ENCODE measurements at places on chromosomes 11 and 22.

DNA sequence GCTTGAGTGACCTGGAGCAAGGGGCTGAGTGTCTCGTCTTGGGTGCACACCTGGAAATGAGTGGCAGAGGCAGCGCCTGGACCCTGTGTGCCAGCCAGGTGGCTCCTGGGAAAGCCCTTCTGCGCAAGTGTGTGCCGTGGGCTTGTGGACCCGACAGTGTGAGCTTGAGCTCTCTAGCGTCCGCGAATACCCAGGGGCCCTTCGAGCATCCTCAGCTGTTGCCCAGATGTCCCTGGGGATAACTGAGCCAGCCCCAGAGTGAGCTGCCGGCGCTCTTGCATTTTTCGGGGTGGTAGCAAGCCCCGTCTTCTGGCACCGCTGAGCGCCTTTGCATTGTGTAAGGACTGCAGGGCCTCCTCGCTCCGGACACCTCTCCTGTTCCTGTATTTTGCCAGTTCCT lies 399.2 kb downstream of the TBC1D22A start:
- no peak for DNase-seq

DNA sequence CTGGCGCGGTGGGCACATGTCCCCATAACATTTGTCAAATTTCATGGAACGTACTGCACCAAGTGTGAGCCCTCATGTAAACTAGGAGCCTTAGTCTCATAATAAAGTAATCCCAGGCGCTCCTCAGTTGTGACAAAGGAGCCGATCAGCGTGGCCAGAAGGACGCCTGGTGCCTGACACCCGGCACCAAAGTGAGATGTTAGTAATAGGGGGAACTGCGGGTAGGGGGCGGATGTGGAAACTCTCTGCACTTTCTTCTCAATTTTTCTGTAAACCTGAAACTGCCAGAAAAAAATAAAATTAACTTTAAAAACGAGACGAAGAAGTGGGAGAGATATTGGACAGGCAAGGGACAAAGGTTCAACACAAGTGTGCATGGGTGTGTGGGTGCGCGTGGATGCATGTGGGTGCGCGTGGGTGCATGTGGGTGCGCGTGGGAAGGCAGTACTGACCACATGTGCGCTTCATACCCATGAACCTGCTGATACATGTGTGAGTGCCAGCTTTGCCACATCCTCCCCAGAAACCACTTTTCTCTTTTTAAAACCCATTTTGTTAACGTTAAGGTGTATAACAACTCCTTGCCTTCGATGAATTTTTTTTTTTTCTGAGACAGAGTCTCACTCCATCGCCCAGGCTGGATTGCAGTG lies 55.4 kb upstream of the LINC01488 start:
- no peak for DNase-seq

DNA sequence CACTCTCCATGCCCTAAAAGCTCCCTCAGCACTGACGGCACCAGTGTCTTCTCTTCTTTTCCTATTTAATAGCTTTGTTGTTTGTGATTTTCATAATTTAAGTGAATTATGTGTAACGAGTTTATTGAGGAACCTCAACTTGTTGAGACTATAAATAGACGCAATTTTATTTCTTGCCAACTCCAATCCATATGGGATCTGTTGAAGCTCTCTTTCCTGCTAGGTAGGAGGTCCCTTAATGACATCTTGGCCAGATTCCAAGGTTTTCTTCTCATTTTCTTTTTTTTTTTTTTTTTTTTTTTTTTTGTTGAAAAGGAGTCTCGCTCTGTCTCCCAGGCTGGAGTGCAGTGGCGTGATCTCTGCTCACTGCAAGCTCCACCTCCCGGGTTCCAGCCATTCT lies 14.2 kb downstream of the RTL6 start:
- DNase-seq, result no peak

DNA sequence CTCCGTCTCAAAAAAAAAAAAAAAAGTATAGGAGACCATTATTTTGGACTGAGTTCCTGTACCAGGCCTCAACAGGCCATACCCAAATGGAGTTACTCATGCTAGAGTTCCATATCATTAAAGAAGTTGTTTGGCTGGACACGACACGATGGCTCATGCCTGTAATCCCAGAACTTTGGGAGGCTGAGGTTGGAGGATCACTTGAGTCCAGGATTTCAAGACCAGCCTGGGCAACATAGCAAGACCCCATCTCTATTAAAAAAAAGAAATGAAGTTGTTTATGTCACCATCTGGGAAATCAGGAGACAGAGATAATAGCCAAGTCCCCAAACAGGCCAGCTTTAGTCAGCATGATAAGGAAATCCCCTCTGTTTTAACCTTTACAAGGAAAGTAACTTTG lies 6.7 kb upstream of the FNBP4 start:
- no peak for DNase-seq

DNA sequence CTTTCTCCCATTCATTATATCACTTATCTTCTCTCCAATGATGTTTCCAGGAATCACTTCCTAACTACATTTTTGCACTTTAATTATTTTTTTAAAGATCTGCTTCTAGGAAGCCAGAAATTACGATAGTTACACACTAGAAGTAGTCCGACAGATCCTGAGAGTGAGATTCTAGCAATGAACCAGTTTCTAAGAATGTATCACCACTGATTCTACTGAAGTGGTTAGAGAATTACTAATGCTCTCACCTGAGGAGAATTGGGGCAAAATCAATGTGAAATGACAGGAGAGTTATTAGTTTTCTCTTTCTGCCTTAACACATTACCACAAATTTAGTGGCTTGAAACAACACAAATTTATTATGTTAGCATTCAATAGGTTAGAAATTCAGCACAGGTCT lies 241.2 kb downstream of the CASP12 start:
- DNase-seq, result no peak
